ENCODE measurements at places on chromosomes 11 and 22.

GRCh38 chr11:2089536-2090165 is 49.5 kb downstream of the IGF2 start:
- peak; percentile 8 for DNase-seq

DNA sequence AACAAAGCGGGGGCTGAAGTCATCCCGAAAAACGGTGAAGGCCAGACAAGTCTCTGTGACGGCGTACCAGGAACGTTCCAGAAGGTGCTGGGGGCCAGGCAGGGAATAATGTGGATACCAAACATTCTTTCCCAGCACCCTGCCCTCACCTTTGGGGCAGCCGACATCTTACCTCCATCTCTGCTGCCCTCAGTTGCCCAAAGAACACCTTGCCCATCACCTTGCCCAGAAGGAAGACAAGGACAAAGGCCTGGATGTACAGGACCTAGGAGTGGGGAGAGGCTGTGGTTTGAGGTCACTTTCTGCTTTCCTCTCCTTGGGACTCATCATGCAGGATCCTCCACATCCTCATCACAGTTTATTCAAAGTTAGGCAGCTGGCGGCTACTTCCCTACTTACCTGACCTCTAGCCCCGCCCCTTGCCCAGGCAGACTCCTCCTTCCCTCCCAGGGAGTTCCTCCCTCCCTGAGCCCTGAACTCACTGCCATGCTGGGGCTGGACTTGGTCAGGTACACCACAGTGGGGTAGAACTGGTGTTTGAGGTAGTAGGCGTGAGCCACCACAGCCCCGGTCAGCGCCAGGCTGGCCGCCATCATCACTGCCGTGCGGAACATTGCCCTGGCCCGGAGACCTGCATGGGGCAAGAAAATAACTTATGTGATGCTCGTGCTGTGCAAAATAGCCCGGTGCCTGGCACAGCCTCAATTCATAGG is 1.2 kb downstream of the SYVN1 start:
- peak; percentile 47 for DNase-seq

GRCh38 chr11:100855466-100856067 is 168.5 kb downstream of the ARHGAP42 start:
- DNase-seq, result no peak

DNA sequence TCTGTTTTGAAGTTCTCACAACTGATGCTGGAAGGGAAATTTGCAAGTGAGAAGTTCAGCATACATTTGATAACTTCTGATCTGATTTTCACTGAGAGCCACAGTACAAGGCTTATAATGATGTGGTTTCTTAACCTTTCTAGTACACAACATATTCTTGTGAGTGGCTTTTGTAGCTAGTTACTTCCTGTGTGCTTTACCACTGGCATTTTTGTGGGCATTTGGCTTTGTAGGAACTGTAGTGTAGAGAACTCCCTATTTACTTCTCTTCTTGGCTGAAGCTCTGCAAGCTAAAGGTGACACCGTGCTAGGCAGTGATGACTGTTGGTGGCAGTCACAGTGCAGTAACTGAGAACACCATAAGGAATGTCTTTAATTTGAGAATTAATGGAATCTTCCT is 14.9 kb downstream of the USP47 start:
- DNase-seq, result no peak

GRCh38 chr11:61954851-61955421 is 4.8 kb downstream of the BEST1 start:
- no peak for DNase-seq

GRCh38 chr11:8034604-8035190 is 46.3 kb upstream of the TUB start:
- no peak for DNase-seq

DNA sequence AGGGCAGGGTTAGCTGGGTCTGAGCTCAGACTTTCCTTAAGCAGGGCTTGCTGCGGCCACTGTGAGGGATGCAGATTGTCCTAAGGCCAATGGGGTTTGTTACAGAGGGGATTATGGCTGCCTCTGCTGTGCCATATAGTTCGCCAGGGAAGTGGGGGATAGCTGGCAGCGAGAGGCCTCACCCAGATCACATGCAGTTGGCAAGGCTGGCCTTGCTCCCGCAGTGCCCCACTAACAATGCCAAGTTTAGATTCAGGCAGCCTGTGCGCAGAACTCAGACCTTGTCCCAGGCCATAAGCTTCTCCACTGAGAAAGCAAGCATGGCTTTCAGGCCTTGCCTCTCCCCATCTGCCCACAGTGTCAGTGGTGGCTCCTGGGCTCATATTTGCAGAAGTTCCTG is 4.7 kb upstream of the APOL2 start:
- no peak for DNase-seq

DNA sequence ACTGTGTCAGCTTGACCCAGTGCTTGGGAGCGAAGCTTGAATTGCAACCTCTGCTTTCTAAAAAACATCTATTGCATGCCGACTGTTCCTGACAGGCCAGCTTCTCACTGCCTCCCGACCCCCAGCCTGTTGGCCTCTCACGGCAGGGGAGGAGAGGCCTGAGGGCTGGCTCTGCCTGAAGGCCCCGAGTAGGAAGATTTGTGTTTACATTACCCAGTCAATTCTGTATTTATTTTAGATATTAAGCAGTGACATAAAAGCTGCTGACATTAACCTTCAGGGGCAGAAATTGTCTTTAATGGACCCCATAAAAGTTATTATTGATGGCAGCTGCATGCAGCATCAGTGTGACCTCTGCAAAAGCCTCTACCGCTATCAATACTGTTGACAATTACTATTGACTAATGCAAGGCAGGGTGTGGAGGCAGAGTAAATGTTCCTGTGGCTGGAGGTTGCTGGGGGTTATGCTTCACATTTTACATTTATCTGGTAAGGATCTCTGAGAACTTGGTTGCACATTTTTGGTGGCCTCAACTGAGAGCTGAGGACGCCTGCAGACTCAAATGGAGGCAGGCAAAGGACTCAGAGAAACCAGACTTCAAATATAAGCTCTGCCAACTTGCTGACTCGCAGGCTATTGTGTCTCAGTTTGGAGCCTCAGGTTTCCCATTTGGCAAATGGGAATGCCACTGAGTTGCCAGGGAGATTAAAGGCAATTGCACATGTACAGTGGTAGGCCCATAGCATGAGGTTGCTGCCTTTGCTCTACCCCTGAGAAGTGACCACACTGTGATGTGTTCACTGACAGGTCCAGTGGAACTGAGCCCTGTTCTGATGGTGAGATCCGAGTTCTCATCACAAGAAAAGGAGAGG is 380.5 kb downstream of the TENM4 start:
- DNase-seq, result no peak

DNA sequence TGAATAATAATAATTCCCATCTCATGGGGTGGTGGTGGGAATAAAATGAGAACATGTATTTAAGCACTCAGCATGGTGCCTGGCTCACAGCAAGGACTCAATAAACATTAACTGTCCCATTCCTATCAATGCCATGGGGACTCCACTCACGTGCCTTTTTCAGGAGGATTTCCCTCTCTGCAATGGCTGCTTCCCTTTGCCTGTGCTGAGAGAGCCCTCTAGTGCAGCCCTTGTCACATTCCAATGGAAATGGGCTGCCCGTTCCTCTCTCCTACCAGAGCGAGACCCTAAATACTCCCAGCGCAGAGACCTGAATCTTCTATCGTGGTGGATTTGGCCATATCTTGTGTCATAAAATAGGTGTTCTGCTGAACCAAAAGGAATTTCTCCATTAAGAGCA is 621.5 kb upstream of the B3GAT1 start:
- no peak for DNase-seq

DNA sequence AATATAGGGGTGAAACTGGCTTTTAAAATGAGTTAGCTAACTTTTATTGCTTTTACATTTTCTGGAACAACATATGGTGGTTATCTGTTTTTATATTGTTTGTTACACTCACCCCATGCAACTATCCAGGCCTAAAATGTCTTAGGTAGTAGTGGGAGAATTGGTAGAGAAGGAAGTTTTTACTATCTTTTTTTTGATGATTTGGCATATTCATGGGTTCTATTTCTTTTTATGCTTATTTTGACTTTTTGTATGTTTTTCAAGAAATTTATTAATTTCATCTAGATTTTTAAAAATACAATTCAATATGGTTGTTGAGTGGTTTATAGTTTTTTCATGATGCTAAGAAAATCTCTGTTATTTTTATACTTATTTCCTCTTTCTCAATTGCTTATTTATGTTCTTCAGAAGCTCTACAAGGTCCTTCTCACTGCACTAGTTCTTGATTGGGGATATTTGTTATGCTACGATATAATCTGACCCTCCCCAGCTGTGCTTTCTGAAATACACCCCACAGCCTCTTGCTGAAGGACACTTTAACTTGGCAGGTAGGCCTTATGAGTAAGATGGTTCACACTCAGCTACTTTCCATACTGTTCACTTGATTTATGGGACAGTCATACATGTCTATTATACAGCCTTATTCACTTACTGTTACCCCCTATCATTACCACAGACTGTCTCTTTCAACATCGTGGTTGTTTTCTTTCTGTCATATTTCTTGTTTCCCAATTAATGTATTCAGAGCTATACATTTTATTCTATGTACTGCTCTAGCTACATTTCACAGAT is 431.2 kb downstream of the METTL15 start:
- DNase-seq, result no peak

- DNase-seq, result no peak
These were observed 80.1 kb downstream of the DBX1 start for GRCh38 chr11:20080032-20080685.

GRCh38 chr11:29490938-29491337 is 525.9 kb downstream of the KCNA4 start:
- DNase-seq, result no peak

- no peak for DNase-seq
These were observed 2.8 kb downstream of the KRTAP5-6 start for GRCh38 chr11:1699771-1700170.

DNA sequence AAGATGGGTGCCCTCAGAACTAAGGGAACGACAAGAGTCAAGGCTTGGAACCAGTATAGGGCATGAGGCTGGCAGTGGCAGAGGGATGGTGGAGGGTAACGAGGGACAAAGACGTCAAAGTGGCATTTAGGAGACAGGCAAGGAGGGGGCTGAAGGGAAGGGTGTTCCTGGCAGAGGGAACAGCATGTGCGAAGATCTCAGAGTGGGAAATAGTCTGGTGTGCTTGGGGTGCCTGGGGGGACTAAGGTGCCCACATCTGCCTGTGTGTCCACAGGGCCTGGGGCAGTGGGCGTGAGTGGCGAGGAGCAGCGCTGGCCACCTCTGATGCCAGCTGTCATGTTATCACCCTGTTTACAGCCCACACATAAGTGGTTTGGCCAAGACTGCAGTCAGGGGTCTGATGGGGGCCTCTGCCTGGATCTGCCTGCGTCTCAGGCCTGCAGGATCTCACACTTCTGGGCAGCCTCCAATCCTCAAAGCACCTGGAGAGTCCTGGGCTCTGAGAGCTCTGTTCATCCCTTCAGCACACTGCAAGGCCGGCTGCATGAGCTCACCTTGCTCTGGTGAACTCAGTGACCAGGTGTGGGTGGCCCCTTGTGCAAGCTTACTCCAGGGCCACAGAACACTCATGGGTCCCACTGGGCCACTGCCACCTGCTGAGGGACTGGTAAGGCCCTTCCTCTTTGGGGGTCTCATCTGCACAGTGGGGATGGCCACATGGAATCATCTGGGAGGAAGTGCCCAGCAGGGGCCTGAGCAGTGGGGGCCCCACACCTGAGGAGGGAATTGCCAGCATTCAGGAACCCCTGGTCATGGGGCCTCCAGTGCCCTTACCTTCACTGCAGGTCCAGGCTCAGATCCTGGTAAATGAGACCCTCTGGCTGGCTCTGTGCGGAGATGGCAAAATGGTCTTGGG is 89.7 kb upstream of the SHISAL1 start:
- no peak for DNase-seq

DNA sequence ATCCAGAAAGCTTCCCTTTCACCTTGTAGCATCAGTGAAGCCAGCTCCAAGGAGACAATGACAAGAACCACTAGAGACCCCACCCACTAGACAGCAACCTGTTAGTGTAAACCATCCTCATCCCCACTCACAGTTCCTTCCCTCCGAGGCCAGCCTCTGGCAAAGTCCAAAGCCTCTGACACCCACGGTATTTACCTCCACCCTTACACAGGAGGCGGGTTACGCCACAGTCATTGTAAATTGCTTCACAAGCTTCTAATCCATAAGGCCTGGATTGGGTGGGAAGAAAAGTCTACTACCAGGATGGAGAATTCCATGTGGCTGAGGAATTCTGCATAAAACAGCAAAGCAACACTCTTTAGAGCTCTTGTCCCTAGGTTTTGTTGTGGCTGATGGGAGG is 287.4 kb downstream of the BUD13 start:
- no peak for DNase-seq

GRCh38 chr11:96001037-96001436 is 77.1 kb upstream of the MTMR2 start:
- no peak for DNase-seq

Measured in activated CD4-positive, alpha-beta T cell treated with anti-CD3 and anti-CD28 coated beads, Interleukin-2, amount 50 U/mL, for 1 hour (primary cell).